ENCODE measurements at places on chromosomes 3 and 15.

DNA sequence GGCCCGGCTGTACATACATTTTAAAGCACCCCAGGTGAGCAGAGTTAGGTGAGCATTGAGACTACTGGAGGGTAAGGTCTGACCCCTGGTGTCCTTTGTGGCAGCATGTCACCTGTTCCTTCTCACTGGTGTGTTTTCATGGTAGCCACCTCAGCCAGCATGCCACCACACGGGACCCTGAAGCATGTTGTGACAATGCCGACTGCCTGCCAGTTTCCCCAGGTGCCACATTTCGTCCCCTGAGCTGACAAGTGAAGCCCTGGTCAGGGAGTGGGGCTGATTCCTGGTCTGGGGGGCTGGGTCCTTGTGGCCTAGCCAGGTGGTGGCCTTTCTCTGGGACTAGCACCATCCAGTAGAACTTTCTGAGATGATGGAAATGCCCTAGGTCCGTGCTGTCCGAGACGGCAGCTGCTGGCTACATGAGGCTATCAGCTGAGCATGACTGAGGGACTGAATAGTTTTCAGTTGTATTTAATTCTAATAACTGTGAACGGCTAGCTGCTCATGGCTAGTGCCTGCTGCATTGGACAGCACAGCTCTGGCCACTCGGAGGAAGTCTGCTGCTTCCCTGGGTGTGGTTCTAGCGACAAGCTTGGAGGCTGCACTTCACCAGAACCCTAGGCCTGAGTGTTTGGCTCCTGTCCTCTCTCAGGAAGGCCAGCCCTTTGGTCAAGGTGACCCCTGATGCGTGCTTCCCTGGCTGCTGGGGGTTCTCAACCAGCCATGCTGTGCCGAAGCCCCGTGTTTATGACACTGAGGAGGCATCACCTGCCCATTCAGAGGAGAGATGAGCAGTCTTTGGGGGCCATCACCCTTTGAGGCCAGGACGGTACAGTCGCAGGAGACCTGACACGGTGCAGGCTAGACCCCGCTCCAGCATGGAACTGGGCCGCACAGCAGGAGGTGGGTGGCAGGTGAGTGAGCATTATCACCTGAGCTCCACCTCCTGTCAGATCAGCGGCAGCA, 3.9 kb downstream of the C3orf22 start:
- no peak for DNase-seq

DNA sequence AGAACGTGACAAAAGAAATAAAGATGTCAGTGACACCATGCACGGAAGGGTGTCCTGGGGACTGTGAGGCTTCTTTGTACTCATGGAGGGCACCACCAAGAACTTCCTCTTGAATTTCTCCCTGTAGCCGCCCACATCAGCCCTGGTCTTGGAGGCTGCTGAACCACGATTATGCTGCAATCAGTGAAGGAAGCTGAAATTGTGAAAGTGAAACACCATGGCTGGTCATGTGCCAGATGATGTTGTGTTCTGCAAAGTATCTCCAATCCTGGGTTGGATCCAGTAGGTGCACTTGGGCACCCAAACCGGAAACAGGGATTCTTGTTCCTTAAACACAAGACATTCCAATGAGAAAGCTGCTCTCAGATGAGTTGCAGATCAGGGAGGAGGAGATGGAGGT, 104.4 kb upstream of the GOLGA6L6 start:
- no peak for DNase-seq

GRCh38 chr15:45715528-45715927, 80.7 kb downstream of the SQOR start:
- DNase-seq, result no peak

- no peak for DNase-seq
Observed at GRCh38 chr3:122893754-122894668, 99.1 kb downstream of the SLC49A4 start.
